ENCODE measurements at places on chromosomes 2 and 18.

DNA sequence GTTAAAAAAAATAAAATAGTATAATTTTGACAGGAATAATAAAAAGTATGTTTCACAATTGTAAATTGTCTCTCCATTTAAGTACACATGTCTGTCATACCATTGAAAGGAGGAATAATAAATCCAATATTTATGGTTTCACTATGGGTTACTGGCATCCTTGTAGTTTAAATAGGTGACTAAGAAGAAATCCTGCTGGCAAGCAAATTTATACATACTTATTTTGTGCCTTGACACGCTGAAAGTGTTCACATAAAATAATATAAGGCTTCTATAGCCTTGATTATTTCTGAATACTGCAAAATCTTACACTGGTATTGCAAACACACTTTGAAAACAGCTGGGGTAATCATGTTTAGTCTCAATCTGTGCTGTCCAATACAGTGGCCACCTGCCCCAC lies 138.3 kb upstream of the ETAA1 start:
- peak; percentile 25 for DNase-seq

GRCh38 chr2:165369898-165370296 lies 99.6 kb upstream of the CSRNP3 start:
- DNase-seq, result no peak

DNA sequence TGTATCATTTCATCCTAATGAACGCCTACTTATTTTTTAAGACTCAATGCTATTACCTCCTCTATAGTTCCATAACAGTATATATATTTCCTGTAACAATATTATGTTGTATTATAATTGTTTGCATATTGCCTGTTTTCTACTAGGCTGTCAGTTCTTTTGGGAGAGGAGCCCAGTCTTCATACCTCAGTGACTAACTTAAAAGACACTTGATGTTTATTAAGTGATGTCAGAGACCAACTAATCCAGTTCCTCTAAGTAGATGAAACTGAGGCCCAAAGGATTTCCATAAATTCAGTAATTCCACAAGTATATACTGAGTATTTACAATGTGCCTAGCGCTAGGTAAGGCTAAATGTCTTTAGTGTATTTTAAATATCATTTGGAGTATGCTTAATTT lies 48.9 kb upstream of the AAK1 start:
- peak; percentile 76 for DNase-seq

DNA sequence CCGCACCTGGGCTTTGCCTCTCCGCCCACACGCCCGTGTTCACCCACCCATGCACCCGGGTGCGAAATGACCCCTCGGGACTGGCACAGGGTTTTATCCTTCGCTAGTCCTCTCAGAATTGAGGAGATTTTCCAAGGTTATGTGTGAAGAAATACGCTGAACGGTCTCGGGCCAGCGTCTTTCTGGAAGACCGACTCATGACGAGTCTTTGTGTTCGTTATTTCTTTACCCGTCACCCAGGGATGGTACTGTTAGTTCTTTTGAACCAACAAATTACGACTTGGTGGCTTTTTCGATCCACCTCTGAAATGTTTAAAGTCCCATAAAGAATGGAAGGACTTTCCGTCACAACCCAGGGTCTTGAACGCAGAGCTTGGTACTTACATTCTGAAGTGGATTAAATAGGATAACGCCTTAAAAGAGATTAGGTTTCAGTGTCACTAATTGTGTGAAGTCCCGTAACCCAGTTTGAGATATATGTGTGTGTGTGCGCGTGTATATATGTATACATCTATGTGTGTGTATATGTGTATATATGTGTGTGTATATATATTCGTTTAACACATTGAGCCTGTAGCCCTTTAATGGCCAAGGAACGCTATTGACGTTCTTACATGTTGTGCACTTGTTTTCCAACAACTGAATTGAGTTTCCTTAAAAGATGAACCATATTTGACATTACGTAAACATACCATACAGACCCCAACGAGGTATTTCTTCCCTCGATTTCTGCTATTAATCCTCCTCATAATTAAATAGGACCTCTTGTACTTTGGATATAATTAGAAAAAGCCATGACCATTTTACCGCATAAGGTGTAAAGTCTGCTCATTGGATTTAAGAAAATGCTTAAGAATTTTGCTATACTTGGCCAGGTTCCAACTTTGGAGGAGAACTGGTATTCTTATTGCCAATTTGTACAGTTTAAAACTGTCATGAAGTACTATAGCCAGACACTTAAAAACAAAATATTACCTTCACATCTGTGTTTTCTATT lies 889 bp downstream of the ZC3H15 start:
- DNase-seq, result peak; percentile 16

GRCh38 chr18:63306249-63306648 lies 13.3 kb downstream of the BCL2 start:
- no peak for DNase-seq

GRCh38 chr2:88179228-88179679 lies 9.1 kb downstream of the THNSL2 start:
- no peak for DNase-seq
